Sigmoid colon (tissue), 7 donors: ENCODE measurements at places on chromosomes 16 and 17. TPM values are rescaled to one million over a fixed set of nuclear protein-coding genes. Genes with fewer than 3 reads are reported as not detected.

GRCh38 chr16:2295056-2295798, 27.3 kb upstream of the RNPS1 start:
- no peaks in the 10 kb centered on the region for H3K4me1 ChIP-seq
- no peak for DNase-seq

DNA sequence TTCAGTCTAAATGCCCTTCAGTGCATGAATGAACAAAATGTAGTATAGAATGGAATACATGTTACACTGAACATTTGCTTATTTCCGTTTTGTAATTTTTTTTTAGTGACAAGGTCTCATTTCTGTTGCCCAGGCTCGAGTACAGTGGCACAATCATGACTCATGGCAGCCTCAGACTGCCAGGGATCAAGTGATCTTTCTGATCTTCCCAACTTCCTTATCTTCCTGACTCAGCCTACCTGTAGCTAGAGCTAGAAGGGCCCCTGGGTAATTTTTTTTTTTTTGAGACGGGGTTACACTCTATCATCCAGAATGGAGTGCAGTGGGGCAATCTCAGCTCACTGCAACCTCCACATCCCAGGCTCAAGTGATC, 7.3 kb upstream of the SLX4 start:
- H3K27ac ChIP-seq = no peak overlapping the region
- no peak for DNase-seq
- H3K4me1 ChIP-seq = no peaks in the 10 kb centered on the region
- no peaks in the 10 kb centered on the region for H3K36me3 ChIP-seq

- no peaks in the 10 kb centered on the region for H3K36me3 ChIP-seq
- H3K27ac ChIP-seq = peak overlapping the region; percentile 90
- H3K27me3 ChIP-seq = no peaks in the 10 kb centered on the region
- no peak for DNase-seq
- H3K4me1 ChIP-seq = peaks cover 62% of the 10 kb centered on the region
These were observed 2.4 kb downstream of the MMP15 start for GRCh38 chr16:58027916-58028455.

- no peaks in the 10 kb centered on the region for H3K4me1 ChIP-seq
- H3K4me3 ChIP-seq = no peak overlapping the region
- no peak overlapping the region for H3K27ac ChIP-seq
- H3K27me3 ChIP-seq = no peaks in the 10 kb centered on the region
These were observed 237.1 kb upstream of the DYNLRB2 start for GRCh38 chr16:80303691-80304090.

- no peaks in the 10 kb centered on the region for H3K4me1 ChIP-seq
- no peak overlapping the region for H3K27ac ChIP-seq
- no peak for DNase-seq
- H3K27me3 ChIP-seq = peaks cover 12% of the 10 kb centered on the region
- H3K4me3 ChIP-seq = no peak overlapping the region
These were observed 38.2 kb upstream of the PIRT start for GRCh38 chr17:10875984-10876555.

CCL7 gene
- total RNA-seq = not detected

GRCh38 chr17:64992325-64992802, 64.2 kb downstream of the GNA13 start:
- no peak overlapping the region for H3K4me3 ChIP-seq
- no peaks in the 10 kb centered on the region for H3K27me3 ChIP-seq
- no peaks in the 10 kb centered on the region for H3K4me1 ChIP-seq
- H3K27ac ChIP-seq = no peak overlapping the region
- DNase-seq = no peak

SPATA2L gene
- 3.5 TPM for total RNA-seq

DNA sequence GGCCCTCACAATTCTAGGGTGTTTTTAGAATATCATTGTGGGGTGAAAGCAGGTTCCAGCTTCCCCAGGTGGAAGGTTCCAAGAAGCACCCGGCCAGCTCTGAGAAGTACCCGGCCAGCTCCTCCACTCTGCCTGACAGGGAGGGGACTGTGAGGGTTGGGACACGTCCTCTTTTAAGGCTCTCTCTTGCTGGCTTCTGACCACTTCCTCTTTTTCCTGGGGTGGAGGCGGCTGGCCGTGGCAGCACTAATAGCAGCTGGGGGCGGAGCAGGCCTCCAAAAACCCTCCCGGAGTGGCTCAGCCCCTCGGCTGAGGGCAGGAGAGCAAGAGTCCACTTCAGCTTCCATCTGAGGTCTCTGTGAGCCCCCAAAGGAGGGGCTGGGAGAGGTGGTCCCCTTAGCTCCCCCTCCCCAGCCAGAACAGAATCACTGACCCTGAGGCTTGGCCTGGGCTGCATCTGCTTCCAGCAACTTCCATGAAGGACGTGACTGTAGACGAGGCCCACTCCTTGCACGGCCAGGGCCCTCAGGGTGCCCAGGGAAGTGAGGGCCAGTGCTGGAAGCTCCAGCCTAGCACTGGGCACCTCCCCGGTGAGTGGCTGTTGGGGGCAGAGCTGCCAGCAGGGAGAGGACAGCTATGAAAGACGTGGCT, 26.7 kb upstream of the PLCG2 start:
- H3K4me3 ChIP-seq = no peak overlapping the region
- peak overlapping the region; percentile 35 for H3K27ac ChIP-seq
- no peaks in the 10 kb centered on the region for H3K36me3 ChIP-seq

VAT1L gene
- 3.5 TPM for total RNA-seq

DNA sequence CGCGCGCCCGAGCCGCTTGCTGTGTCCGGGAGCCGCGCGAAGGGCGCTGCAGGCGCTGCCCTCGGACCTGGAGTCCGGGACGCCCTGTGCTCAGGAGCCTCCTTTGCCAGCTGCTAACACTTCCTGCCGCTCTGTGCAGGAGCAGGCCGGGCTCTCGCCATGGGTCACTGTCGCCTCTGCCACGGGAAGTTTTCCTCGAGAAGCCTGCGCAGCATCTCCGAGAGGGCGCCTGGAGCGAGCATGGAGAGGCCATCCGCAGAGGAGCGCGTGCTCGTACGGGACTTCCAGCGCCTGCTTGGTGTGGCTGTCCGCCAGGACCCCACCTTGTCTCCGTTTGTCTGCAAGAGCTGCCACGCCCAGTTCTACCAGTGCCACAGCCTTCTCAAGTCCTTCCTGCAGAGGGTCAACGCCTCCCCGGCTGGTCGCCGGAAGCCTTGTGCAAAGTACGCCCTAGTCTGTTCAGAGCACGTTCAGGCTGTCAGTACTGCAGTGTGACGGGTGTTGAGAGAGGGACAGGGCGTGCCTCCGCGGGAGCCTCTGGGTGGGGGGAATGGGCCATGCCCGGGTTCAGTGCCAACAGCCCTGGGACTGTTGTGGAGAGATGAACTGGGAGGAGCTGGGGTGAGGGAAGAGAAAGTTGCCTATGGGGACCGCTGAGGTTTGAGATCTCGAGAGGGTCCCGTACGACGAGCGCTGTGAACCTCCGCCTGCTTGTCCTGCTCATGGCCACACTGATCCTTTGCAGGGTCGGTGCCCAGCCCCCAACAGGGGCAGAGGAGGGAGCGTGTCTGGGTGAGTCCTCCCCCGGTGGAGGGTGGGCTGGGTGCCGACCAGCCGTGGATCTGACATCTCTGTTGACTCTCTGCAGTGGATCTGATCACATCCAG, 1.3 kb downstream of the ZNF276 start:
- H3K27me3 ChIP-seq = no peaks in the 10 kb centered on the region
- peak; percentile 77 for DNase-seq
- H3K4me3 ChIP-seq = peak overlapping the region; percentile 74
- H3K27ac ChIP-seq = peak overlapping the region; percentile 98
- H3K36me3 ChIP-seq = peaks cover 16% of the 10 kb centered on the region

- no peaks in the 10 kb centered on the region for H3K36me3 ChIP-seq
- H3K4me3 ChIP-seq = no peak overlapping the region
- H3K27ac ChIP-seq = no peak overlapping the region
- DNase-seq = no peak
- peaks cover 1% of the 10 kb centered on the region for H3K27me3 ChIP-seq
These were observed 1.8 kb downstream of the ITGAX start for GRCh38 chr16:31356566-31357323.

- peak overlapping the region; percentile 76 for H3K27ac ChIP-seq
- H3K36me3 ChIP-seq = no peaks in the 10 kb centered on the region
- H3K4me1 ChIP-seq = no peaks in the 10 kb centered on the region
- DNase-seq = no peak
- H3K4me3 ChIP-seq = peak overlapping the region; percentile 90
These were observed 681 bp upstream of the PLA2G15 start for GRCh38 chr16:68244481-68244902.

DNA sequence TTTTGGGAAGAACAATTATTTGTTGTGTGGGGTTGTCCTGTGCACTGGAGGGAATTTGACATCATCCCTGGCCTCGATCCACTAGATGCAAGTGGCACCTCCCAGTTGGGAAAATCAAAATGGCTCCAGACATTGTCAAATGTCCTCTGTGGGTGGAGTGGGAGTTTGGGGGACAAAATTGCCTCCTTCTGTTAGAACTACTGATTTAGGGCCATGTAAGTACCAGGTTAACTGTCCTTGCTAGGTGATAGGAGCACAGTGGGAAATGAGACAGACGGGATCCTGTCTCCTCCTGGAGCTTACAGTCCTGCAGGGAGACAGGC, 56.8 kb downstream of the ARHGAP23 start:
- peaks cover 38% of the 10 kb centered on the region for H3K4me1 ChIP-seq
- H3K4me3 ChIP-seq = no peak overlapping the region
- DNase-seq = no peak
- H3K27me3 ChIP-seq = no peaks in the 10 kb centered on the region
- H3K27ac ChIP-seq = peak overlapping the region; percentile 89

DNA sequence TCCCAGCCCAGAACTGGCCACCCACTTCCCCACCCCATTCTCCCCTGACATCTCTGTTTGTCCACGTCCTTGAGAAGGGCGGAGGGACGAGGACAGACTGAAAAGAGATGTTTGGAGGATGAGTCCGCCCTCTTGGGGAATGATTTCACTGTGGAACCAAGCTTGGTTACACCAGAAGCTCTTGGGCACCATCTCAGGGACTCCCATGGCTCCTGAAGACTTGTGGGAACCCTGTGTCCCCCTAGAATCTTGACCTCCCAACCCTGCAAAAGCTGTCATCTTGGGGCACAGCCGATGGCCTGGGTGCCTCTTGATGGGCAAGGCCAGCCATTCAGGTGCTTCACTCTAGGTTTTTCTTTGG, 25.9 kb upstream of the LITAF start:
- no peak overlapping the region for H3K27ac ChIP-seq
- no peak overlapping the region for H3K4me3 ChIP-seq
- H3K36me3 ChIP-seq = no peaks in the 10 kb centered on the region
- H3K27me3 ChIP-seq = no peaks in the 10 kb centered on the region

- H3K27me3 ChIP-seq = peaks cover 58% of the 10 kb centered on the region
- H3K27ac ChIP-seq = no peak within 1 kb of the TSS
- no peak within 1 kb of the TSS for H3K4me3 ChIP-seq
- no peaks in the 10 kb centered on the region for H3K4me1 ChIP-seq
These were observed at the start of gene CHRNE for GRCh38 chr17:4903051-4903818. Gene CHRNE, minus strand, starts transcription at chr17:4903098. Its CDS starts 35 bp downstream, at chr17:4903063.

- no peak for DNase-seq
- H3K27ac ChIP-seq = no peak overlapping the region
- H3K27me3 ChIP-seq = no peaks in the 10 kb centered on the region
These were observed 2.3 kb upstream of the MPRIP start for GRCh38 chr17:17039911-17040310.

GRCh38 chr16:80462917-80463316, 77.9 kb upstream of the DYNLRB2 start:
- no peak overlapping the region for H3K27ac ChIP-seq
- peaks cover 7% of the 10 kb centered on the region for H3K27me3 ChIP-seq
- DNase-seq = no peak
- no peaks in the 10 kb centered on the region for H3K4me1 ChIP-seq
- H3K4me3 ChIP-seq = no peak overlapping the region

ZNF785 gene
- total RNA-seq = 5.9 TPM

PIPOX gene
- 11.8 TPM for total RNA-seq

FOXL1 gene
- total RNA-seq = 0.36 TPM

DNA sequence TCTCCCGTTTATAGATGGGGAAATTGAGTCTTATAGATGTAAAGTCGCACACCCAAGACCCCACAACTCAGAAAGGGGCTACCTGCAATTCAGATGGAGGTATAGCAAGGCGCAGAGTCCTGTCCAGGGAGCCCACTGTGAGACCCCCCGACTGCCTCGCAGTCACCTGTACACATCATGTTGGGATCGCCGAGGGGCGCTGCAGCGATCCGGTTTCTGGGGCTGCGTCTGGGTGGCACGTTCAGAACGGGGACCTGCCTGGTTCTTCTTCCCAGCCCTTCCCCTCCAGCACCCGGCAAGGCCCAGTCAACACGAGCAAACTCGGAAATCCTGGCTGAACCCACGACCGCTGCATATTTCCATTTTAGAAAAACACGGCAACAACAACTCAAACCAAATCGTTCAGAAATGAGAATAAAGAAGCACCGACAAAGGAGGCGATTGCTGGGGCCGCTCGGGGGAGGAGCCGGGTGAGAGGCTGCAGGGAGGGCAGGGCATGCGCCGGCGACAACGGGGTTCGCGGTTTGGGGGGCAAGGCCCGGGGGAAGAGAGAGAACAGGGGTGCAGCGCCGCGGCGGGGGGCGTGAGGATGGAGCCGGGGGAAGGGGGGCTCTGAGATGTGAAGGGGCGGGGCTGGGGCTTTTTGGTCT, 643 bp downstream of the HSDL1 start:
- no peaks in the 10 kb centered on the region for H3K36me3 ChIP-seq
- peak overlapping the region; percentile 98 for H3K4me3 ChIP-seq
- H3K4me1 ChIP-seq = peaks cover 17% of the 10 kb centered on the region
- H3K27ac ChIP-seq = peak overlapping the region; percentile 75
- DNase-seq = no peak

GRCh38 chr16:48734220-48734619, 124.2 kb upstream of the N4BP1 start:
- no peak overlapping the region for H3K27ac ChIP-seq
- no peak overlapping the region for H3K4me3 ChIP-seq
- no peaks in the 10 kb centered on the region for H3K27me3 ChIP-seq
- no peaks in the 10 kb centered on the region for H3K36me3 ChIP-seq
- DNase-seq = no peak
- no peaks in the 10 kb centered on the region for H3K4me1 ChIP-seq

GRCh38 chr16:68935008-68935407, 91.7 kb downstream of the TANGO6 start:
- H3K36me3 ChIP-seq = peaks cover 7% of the 10 kb centered on the region
- H3K4me3 ChIP-seq = no peak overlapping the region
- no peak for DNase-seq
- no peaks in the 10 kb centered on the region for H3K4me1 ChIP-seq
- no peaks in the 10 kb centered on the region for H3K27me3 ChIP-seq
- no peak overlapping the region for H3K27ac ChIP-seq
